Aorta (tissue), 5 donors: ENCODE measurements at places on chromosomes 6 and 20. TPM values are rescaled to one million over a fixed set of nuclear protein-coding genes. Genes with fewer than 3 reads are reported as not detected.

Gene GPX5
- not detected for total RNA-seq

Gene GRM4
- not detected for total RNA-seq

Gene TAF11
- total RNA-seq, result 18.8 TPM

Gene RIPPLY2
- not detected for total RNA-seq

Gene TINAG
- not detected for total RNA-seq

Gene SAPCD1
- 0.68 TPM for total RNA-seq

Gene CD93
- total RNA-seq, result 123 TPM

Gene TENT5A
- 26.9 TPM for total RNA-seq

Gene DSE
- total RNA-seq, result 96.7 TPM

- no peak overlapping the region for H3K27ac ChIP-seq
- no peak overlapping the region for H3K4me3 ChIP-seq
- H3K27me3 ChIP-seq, result no peaks in the 10 kb centered on the region
- H3K4me1 ChIP-seq, result no peaks in the 10 kb centered on the region
- peaks cover 6% of the 10 kb centered on the region for H3K36me3 ChIP-seq
- no peak for DNase-seq
Observed at GRCh38 chr6:43334466-43335095, 26.0 kb upstream of the CRIP3 start.

DNA sequence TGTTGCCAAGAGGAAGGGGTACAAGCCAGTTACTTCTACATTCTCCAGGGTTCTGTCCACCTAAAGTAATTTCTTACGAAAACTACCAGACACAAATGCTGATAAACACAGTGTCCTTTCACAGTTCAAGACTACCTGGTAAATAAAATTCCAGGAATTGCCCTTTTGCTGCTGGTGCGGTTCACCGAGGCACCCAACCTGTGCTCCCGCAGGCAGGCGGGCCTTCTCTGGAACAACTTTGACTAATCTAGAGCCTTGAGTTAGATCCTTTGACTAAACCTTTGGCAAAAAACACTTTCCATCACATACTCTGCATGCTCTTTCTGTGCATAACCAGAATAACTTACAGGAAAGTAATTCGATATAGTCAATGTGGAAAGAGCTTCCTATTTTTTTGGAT, 107.0 kb downstream of the HUS1B start:
- H3K27me3 ChIP-seq, result no peaks in the 10 kb centered on the region
- no peaks in the 10 kb centered on the region for H3K4me1 ChIP-seq
- no peak for DNase-seq
- no peak overlapping the region for H3K4me3 ChIP-seq
- no peak overlapping the region for H3K27ac ChIP-seq

DNA sequence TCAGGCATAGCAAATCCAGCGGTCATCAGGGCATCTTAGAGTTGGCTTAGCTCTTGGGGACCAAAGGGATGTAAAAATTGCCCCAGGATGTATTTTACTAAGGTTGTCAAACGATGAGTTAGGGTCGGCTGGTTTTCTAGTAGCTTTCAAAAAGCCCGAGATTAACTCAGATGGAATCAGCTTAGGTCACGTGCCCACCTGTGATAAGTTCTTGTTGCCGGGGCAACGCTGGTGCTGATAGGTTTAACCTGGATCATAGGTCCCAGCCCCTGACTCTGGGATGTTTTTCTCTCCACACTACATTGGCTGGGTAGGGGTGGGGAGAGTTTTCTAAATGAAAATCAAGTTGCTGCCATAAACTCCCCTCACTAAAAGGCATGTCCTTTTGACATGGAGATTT, 257.3 kb upstream of the SULF2 start:
- H3K27me3 ChIP-seq, result no peaks in the 10 kb centered on the region
- DNase-seq, result no peak
- no peaks in the 10 kb centered on the region for H3K36me3 ChIP-seq
- H3K4me3 ChIP-seq, result no peak overlapping the region
- no peak overlapping the region for H3K27ac ChIP-seq

GRCh38 chr6:11423072-11423471, 114.5 kb upstream of the TMEM170B start:
- no peak overlapping the region for H3K27ac ChIP-seq
- no peak overlapping the region for H3K4me3 ChIP-seq
- no peak for DNase-seq
- H3K27me3 ChIP-seq, result no peaks in the 10 kb centered on the region
- no peaks in the 10 kb centered on the region for H3K4me1 ChIP-seq

DNA sequence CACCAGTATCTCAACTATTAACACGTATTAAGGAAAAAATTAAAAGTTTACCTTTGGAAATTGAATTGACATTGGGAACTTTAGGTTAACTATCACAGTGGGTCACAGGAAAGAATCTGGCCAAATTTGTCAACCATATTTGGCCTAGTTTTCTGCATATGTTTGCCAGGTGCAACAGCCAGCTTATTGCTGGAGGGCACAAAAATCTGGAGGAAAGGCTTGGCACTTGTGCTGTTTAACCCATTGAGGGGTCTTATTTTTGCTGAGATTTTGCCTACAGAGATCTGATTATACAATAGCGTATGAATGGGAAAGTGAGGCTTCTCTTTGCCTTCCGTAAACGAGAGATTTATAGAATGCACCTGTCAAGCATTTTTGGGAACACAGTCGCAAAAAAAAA, 190.4 kb downstream of the PRL start:
- H3K4me3 ChIP-seq, result no peak overlapping the region
- DNase-seq, result no peak
- no peaks in the 10 kb centered on the region for H3K27me3 ChIP-seq
- H3K27ac ChIP-seq, result no peak overlapping the region

- H3K4me3 ChIP-seq, result peak overlapping the region; percentile 6
- no peaks in the 10 kb centered on the region for H3K27me3 ChIP-seq
Observed at GRCh38 chr6:28446818-28447511, 3.7 kb upstream of the ZSCAN23 start.

- H3K36me3 ChIP-seq, result peaks cover 2% of the 10 kb centered on the region
- H3K27me3 ChIP-seq, result no peaks in the 10 kb centered on the region
- H3K4me3 ChIP-seq, result no peak overlapping the region
Observed at GRCh38 chr6:4999586-4999985, 4.3 kb downstream of the RPP40 start.

GRCh38 chr20:21435576-21435975, 38.2 kb upstream of the NKX2-4 start:
- H3K4me3 ChIP-seq, result no peak overlapping the region
- H3K36me3 ChIP-seq, result no peaks in the 10 kb centered on the region

- no peak overlapping the region for H3K4me3 ChIP-seq
- H3K36me3 ChIP-seq, result no peaks in the 10 kb centered on the region
- no peak overlapping the region for H3K27ac ChIP-seq
- DNase-seq, result no peak
Observed at GRCh38 chr20:48880981-48881657, 40.4 kb upstream of the ARFGEF2 start.

DNA sequence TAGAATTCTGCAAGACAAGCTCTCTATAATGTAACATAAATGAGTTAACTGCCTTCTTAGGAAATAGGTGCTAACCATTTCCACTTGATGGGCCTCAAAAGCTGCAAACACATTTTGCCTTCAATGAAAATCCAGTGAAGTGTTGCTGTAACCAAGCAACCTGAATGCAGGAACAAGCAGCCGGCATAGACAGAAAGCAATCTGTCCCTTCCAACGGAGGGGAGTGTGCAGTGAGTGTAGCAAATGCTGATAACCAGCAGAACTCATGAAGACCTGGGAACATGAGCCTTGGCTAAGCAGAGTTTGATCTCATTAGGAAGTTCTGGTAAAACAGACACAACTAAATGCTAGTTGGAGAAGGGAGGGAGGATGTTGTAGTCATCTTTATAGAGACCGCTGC, 697.8 kb downstream of the KIF16B start:
- no peak overlapping the region for H3K27ac ChIP-seq
- H3K36me3 ChIP-seq, result no peaks in the 10 kb centered on the region

DNA sequence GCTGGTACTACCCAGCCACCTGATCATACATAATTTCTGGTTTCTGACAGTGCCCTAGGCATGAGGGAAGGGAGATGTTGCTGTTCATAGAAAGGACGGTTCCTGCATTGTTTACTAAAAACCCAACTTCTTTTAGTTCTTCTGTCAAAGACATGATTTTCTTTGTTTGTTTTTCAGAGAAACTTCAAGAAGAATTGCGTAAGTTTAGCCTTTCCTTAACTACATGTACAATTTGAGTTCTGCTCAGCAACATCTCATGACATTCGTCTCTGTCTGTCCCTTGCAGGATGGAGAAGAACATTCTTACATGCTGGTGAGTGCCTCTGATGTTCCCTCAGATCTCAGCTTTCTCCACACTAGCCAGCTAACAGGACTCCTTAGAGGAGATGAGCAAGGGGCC, 8.0 kb downstream of the BTN2A1 start:
- peaks cover 24% of the 10 kb centered on the region for H3K36me3 ChIP-seq
- H3K4me3 ChIP-seq, result no peak overlapping the region
- H3K4me1 ChIP-seq, result no peaks in the 10 kb centered on the region
- DNase-seq, result no peak
- no peak overlapping the region for H3K27ac ChIP-seq
- no peaks in the 10 kb centered on the region for H3K27me3 ChIP-seq

- no peaks in the 10 kb centered on the region for H3K4me1 ChIP-seq
- no peak for DNase-seq
- no peak overlapping the region for H3K4me3 ChIP-seq
Observed at GRCh38 chr6:65055545-65055944, 651.5 kb downstream of the EYS start.

DNA sequence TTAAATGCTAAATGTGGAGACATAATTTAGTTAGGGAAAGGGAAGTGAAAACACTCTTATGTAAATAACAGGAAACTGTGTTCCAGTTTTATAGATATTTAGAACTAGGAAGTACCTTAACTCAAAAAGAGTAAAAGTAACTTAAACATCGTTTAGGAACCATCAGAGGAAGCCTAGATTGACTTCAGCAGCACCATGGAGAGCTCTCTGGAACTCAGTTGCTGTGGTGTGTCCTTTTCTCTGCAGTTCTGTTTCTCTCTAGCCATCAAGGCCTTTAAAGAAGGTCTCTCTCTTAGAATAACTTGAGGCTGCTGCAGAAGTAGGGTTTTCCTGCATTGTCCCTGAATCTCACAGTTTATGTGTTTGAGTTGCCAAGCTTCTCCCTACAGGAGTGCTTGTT, 26.9 kb downstream of the CLVS2 start:
- H3K4me1 ChIP-seq, result no peaks in the 10 kb centered on the region
- H3K27ac ChIP-seq, result no peak overlapping the region
- no peaks in the 10 kb centered on the region for H3K27me3 ChIP-seq
- no peak for DNase-seq
- H3K36me3 ChIP-seq, result no peaks in the 10 kb centered on the region

DNA sequence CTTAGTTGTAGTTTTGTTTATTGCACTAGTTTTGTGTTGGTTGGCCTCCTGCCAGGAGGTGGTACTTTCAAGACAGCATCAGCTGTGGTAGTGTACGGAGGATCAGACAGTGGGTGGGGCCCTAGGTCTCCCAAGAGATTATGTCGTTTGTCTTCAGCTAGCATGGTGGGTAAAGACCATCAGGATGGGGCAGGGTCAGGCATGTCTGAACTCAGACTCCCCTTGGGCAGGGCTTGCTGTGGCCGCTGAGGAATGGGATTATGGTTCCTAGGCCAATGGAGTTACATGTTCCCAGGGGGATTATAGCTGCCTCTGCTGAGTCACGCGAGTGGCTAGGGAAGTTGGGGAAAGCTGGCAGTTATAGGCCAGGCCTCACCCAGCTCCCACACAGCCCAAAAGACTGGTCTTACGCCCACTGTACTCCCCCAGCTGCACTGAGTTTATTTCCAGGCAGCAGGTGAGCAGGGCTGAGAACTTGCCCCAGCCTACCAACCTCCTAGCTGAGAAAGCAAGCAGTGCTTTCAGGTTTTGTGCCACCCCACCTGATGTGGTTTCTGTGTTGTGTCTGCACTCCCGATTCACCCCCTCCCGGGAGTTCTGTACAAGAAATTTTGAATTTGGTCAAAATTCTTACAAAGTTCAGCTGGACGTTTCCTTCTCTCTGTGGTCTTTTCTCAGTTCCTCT, 24.7 kb downstream of the ZSCAN31 start:
- H3K4me1 ChIP-seq, result no peaks in the 10 kb centered on the region
- H3K36me3 ChIP-seq, result peaks cover 2% of the 10 kb centered on the region
- H3K4me3 ChIP-seq, result no peak overlapping the region
- no peak overlapping the region for H3K27ac ChIP-seq
- no peak for DNase-seq

GRCh38 chr6:107840636-107841274, 16.6 kb upstream of the SCML4 start:
- H3K27ac ChIP-seq, result no peak overlapping the region
- H3K4me3 ChIP-seq, result no peak overlapping the region
- no peaks in the 10 kb centered on the region for H3K36me3 ChIP-seq
- DNase-seq, result no peak
- H3K27me3 ChIP-seq, result no peaks in the 10 kb centered on the region

- H3K36me3 ChIP-seq, result no peaks in the 10 kb centered on the region
- H3K27me3 ChIP-seq, result no peaks in the 10 kb centered on the region
- H3K27ac ChIP-seq, result no peak overlapping the region
- no peak overlapping the region for H3K4me3 ChIP-seq
Observed at GRCh38 chr6:167761794-167762258, 64.9 kb upstream of the AFDN start.

- H3K27me3 ChIP-seq, result no peaks in the 10 kb centered on the region
- no peaks in the 10 kb centered on the region for H3K4me1 ChIP-seq
- peak overlapping the region; percentile 93 for H3K27ac ChIP-seq
Observed at GRCh38 chr6:35489995-35490791, 6.7 kb downstream of the TEAD3 start.

- H3K36me3 ChIP-seq, result no peaks in the 10 kb centered on the region
- no peak for DNase-seq
- H3K27me3 ChIP-seq, result no peaks in the 10 kb centered on the region
- no peak overlapping the region for H3K4me3 ChIP-seq
- no peak overlapping the region for H3K27ac ChIP-seq
Observed at GRCh38 chr6:148736774-148737412, 9.9 kb upstream of the UST start.
